ENCODE measurements at places on chromosomes 6 and 20.

- DNase-seq = no peak
Measured at GRCh38 chr6:142339113-142339512, 37.3 kb downstream of the ADGRG6 start.

- peak; percentile 42 for DNase-seq
Measured at GRCh38 chr6:53985366-53985765, 125.9 kb upstream of the MLIP start.

GRCh38 chr6:35624341-35625070 is 64.2 kb downstream of the FKBP5 start:
- no peak for DNase-seq

DNA sequence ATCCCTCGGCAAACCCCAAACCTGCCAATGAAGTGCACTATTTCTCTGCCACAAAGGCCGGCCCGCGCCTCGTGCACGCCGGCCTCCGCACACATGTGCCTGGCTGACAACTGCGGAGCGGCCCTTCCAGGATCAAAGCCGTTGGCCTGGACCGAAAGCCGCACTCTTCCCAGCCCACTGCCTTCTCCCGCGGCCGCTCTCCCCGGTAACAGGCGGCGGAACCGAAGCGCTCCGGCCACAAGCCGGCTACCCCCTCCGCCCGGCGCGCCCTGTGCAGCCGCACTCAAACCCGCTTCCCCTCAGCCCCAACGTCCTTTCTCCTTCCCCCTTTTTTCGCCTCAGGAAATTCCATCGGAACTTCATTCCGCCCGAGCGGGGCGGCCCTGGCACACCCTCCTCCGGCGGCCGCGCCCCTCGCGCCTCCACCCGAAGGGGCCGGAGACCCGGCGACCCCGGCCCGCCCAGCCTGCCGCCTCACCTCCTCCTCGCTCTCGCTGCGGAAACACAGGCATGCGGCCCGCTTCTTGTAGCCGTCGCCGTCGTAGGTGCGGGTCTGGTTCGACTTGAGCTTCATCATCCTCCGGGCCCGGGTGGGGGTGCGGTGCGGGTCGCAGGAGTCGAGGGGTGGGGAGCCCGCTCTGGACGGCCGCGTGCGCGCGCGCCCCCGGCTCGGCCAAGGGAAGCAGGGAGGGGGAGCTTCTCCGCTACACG is 528 bp downstream of the NUDT3 start:
- peak; percentile 66 for DNase-seq

DNA sequence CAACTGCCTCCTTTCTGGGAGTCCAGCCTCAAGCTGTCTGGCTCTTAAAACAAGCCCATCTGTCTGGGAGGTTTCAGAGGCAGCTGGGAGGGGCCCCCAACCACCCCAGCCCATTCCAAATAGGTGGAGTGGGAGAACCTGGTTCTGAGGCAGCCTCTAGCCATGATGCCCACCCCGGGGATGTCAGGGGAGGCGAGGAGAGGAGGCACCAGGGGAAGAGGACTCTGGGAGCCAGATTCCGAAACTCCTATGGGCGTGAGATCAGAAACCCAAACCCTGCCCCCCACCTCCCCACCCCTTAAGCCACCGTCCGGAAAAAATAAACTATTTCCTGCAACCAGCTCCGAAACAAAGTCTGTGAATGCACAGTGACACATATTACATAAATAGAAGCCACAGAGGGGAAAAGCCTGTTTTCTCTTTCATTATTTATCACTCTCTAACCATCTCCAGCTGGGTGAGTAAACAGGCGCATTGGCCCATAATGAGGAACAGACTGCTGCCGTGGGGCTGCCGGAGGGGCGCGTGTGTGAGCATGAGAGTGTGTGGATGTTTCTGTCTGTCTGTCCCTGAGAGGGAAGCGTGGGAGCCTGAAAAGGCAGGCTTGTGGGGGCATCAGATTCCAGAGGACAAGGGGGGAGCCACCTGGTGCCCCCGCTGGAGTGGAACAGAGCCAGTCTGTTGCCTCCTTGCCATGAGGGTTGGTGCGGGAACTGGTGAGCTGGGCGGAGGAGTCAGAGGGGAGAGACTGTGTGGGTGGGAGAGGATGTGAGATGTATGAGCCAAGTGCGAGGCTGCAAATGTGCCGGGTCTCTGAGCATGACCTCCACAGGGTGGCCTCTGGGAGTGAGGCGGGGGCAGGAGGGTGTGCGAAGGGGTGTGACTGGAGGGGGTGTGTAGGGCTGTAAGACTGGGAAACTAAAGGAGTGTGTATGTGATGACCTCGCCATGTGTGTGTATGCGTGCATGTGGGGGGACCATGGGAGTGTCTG is 14.3 kb upstream of the FOXP4 start:
- DNase-seq = peak; percentile 65

- DNase-seq = no peak
Measured at GRCh38 chr6:25042036-25042521, 106.3 kb upstream of the RIPOR2 start.

- no peak for DNase-seq
Measured at GRCh38 chr6:66568271-66568670, 861.2 kb upstream of the EYS start.

DNA sequence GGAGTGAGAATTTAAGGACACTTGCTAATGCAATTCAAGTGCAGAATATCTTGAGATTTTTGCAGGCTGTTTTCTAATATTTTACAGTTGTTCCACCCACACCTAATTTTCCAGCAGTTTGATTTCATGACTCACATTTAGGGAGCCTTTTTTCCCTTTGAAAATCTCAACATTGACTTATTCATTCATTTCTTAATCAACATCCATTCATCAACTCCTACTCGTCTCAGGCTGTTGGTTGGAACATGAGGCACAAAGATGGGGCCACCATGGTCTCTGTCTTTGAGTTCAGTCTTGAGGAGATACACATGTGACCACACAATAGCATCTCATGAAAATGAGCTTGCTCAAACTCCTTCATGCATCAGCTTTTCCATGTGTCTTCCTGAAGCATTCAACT is 135.6 kb downstream of the UNC5CL start:
- no peak for DNase-seq

DNA sequence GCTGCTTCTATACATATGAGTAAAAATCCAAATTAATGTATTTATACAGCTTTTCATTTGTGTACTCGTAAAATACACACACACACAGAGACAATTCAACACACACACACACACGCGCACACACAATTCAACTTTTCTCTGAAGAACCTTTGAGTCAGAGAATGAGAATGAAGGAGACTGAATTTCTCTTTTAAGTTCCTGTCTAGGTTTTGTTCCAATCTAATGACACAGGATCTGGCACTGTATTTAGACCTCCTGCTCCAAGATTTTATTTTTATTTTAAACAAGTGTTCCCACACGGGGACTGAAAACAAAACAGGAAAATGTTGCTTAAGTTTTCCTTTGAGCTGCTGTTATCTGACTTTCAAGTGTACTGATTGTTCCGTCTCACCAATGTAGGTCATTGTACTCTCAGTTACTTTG is 250.8 kb downstream of the LAMA2 start:
- peak; percentile 65 for DNase-seq

DNA sequence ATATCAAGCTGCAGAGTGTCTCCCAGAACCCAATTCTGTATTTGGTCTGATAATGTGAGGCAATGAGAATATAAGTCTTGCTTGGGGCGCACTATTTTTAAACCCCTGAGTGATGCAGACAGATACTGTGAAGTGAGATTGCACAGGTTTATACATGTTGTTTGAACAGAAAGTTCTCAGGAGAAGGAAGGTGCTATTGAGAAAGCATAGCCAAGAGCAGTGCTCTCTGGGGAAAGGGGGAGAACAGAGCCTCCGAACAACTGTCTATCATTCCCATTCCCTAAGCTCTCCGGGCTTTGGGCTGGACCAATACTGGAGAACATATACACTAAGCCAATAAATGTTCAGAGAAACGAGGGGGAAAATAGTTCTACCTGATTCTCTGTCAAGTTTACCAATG is 75.8 kb downstream of the PERP start:
- no peak for DNase-seq

GRCh38 chr6:364609-365540 is 26.7 kb upstream of the IRF4 start:
- no peak for DNase-seq

- no peak for DNase-seq
Measured at GRCh38 chr6:137260217-137260616, 41.0 kb upstream of the IFNGR1 start.

DNA sequence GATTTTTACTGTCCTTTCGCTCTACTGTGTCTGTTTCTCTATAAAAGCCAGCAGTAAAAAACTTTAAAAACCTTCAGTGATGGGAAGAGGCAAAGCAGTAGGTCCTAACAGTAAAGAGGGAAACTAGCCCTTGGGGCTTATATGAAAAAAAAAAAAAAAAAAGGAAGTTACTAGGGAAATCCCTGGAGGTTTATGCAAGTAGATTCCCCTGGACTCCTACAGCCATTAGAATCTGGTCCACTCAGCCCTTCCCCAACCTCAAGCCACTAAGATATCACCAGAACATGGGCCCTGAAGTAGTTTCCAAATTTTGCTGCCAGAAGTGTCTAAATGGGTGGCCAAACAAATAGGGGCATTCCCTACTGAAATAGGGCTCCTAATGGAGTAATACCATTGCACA is 70.5 kb upstream of the HINT3 start:
- DNase-seq = no peak

DNA sequence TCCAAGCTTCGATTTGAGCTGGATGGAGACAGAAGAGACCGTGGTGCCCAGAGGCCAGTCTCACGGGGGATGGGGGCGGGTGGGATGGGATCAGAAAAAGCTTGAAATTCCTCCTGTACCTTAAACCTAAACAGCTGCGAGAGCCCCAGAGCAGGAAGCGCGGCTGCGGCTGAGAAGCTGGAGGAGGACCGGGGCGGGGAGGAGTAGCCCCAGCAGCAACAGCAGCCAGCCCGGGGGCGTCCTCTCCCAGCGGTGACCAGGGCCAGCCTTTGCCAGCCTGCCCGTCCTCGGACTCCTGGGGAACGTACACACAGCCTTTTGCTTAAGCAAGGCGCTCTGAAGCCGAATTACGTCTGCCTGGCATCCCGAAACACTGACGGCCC is 17.4 kb upstream of the PRDM13 start:
- DNase-seq = no peak

DNA sequence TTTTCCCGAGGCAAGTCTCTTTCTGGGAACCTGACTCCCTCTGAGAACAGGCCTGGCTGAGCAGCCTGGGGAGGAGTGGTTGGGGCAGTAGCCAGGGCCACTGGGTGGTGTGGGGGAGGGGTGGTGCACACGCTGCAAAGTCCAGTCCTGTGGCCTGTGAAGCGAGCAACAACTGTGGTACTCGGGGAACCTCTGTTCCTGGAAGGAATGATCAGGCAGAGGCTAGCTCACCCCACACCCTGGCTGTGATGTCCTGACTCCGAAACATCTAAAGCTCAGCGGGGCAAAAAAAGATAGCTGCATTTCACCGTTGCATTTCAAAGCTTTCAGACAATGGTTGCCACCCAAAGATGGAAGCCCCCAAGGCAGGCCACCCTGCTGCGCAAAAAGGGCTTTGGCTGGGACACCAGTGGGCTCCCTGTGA is 25.5 kb downstream of the PCK1 start:
- peak; percentile 4 for DNase-seq

- DNase-seq = no peak
Measured at GRCh38 chr6:153670403-153671026, 368.5 kb upstream of the OPRM1 start.

DNA sequence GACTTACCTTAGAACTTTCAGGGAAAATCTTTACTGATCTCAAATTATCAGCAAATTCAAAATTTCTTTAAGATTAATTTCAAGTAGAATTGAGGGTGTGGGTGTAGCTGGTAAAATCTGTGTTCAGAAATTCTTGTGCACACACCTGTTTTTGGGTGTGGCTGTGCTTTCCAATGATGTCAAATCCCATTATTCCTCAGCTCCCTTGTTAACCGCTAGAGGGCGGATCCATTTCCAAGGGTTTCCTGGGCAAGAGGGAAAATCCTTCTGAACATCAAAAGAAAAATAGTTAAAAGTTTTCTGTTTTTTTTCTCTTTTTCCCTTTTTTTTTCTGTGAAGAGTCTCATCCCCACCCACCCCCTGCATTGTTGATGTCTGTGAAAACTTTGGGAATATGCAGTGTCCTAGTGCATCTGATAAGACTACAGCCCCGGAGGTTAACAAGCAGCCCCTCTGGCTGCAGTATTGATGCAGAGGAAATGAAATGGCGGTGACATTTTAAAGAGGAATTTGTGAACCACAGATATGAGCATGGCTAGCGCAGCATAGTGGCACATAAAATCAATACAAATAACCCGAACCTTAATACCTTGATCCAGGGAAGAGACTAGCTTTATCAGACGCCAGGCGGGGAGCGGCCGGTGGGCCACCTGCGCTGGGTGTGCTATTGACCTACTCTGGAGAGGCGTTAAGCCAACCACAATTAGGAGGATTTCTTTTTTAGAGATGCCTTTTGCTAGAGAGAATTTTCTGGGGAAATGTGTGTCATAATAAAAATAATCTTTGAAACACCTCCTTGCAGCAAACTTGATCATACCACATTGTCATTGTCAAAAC is 130.9 kb downstream of the FOXA2 start:
- peak; percentile 5 for DNase-seq

DNA sequence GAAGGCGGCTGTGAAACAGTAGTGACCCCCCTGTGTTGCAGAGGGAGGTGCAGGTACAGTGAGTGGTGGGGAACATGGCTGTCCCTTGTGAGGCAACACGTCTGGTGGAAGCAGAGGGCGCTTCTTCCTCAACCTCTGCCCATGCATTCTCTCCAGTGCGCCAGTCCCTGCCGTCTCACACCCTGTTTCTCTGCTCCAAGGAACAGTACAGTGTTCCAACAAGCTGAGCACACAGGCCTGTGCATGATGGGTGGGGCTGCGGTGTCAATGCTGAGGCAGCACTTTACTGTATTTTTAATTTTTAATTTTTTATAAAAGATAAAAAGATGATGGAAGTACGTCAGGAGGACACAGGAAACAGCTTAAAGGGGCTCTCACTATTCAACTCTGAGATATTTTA is 32.5 kb downstream of the CST2 start:
- DNase-seq = no peak

DNA sequence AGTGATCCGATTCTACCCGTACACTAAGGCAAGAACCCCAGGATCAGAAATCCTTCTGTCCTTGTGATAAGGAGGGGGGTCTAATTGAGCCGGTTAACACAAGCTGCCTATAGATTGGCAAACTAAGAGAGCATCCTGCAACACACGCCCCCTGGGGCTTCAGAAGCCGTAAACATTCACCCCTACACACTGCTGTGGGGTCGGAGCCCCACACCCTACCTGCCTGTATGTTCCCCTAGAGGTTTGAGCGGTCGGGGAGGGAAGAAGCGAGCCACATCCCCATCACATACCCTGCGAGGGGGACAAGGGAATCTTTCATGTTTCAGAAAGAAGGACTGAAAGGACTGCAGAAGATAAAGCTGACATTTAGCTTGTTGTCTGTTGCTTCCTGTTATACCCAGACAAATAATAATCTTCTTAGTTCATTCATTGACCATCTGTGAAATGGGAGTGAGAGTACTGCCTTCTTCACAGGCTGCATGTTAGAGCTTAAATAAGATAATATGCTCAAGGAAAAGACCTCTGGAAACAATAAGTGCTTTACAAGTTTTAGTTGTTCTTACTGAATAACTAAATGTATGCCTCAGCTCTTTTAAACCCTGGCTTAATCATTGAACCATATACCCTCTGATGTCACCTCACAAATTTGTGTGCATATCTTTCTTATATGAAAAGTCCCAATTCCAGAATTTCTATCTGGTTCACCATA is 74.2 kb upstream of the RNF217 start:
- DNase-seq = no peak

- DNase-seq = no peak
Measured at GRCh38 chr6:99563056-99563723, 5.3 kb downstream of the CCNC start.

- peak; percentile 44 for DNase-seq
Measured at GRCh38 chr6:6315660-6316059, 4.8 kb downstream of the F13A1 start.

GRCh38 chr6:137039010-137039409 is 5.8 kb downstream of the IL20RA start:
- DNase-seq = no peak

Measured in iris pigment epithelial cell (primary cell).